ENCODE measurements at places on chromosomes 1 and 21.

GRCh38 chr1:93988634-93989350 lies 79.6 kb upstream of the GCLM start:
- DNase-seq, result no peak

DNA sequence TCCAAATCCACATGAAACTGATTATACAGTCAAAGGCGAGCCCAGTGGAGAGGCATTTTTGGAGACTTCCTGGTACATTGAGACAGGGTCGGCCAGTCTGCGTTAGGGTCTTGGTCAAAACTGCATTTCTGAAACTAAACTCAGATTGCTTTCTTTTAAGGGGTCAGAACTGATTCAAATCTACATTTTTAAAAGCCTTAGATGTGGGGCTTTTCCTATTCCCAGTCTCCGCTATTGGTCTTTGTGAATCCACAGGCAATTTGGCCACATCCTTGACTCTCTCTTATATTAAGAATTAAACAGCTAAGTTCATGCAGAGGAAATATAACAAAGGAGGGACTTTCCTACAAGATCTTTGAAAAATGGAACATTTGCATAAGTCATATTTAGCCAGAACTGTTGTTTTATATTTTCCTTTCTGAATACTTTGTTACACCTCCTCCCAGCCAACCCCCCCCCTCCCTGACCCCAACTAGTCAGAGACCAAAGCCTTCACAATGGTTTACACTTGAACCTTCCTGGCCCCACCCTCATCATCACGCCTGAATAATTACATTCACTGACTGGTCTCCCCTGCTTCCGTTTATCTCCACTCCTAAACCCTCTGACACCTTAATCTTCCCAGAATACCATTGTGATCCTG lies 30.9 kb downstream of the SELL start:
- no peak for DNase-seq

GRCh38 chr1:85467929-85468540 lies 3.1 kb upstream of the DDAH1 start:
- DNase-seq, result no peak

GRCh38 chr1:28512058-28512611 lies 6.3 kb downstream of the RCC1 start:
- no peak for DNase-seq

- no peak for DNase-seq
Observed at GRCh38 chr1:8495928-8496401, 178.1 kb downstream of the SLC45A1 start.

GRCh38 chr21:25582888-25583287 lies 24.4 kb downstream of the MRPL39 start:
- no peak for DNase-seq

DNA sequence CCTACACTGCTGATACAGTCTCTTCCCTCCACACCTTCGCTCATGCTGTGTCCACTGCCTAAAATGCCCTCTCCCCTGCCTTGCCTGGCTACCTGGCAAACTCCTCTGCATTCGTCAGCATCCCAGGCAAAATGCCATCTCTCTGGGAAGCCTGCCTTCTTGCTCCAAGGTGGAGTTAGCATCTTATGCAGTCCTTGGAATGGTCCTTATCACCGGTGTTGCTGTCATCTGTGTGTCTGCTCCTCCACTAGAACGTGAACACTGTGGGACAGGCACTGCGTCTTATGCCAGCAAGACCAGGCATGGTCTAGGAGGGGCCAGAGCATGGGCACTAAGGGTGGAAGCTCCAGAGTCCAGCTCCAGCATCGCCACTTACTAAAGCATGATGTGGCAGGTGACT lies 211.8 kb downstream of the MATN1 start:
- no peak for DNase-seq

All from right renal pelvis (tissue), 4 donors.